Stimulated activated CD4-positive, alpha-beta T cell treated with anti-CD3 and anti-CD28 coated beads, Interleukin-4, amount 100 ng/mL, for 4 hours (primary cell): ENCODE measurements at places on chromosomes 4 and X.

GRCh38 chrX:133666256-133666655, 251.0 kb upstream of the GPC4 start:
- DNase-seq: no peak

- no peak for DNase-seq
Observed at GRCh38 chr4:35358001-35358584, 886.2 kb downstream of the ARAP2 start.

DNA sequence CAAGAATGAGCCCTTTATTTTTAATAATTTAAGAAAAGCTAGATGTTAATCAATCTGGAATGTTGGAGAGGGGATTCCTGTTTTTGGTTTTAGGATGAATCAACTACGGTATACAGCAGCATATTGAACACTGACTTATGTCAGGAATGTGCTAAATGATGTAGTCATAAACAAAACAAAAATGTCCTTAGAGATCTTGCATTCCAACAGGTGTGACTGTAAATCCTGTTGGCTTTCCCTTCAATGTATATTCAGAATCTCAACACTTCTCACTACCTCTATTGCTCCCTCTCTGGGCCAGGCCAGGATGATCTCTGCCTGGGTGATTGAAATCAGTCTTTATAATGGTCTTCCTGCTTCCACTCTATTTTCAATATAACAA, 37.8 kb upstream of the BDH2 start:
- DNase-seq: no peak

DNA sequence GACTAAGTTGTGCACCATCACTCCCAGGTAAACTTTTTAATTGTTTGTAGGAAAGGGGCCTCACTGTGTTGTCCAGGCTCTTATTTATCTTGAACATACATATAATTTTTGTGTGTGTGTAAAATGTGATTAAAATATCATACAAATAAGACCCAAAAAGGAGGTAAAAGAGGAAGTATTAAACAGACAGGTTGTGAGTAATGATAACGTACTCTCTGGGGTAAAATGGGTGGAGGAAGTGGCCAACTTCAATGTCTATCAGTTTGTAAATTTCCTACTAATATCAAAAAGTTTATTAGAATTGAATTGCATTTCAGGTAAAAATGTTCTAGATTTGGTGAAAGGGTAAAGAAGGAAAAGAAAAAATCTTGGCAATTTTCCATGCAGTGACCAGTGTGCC, 48.8 kb downstream of the SULT1E1 start:
- no peak for DNase-seq

DNA sequence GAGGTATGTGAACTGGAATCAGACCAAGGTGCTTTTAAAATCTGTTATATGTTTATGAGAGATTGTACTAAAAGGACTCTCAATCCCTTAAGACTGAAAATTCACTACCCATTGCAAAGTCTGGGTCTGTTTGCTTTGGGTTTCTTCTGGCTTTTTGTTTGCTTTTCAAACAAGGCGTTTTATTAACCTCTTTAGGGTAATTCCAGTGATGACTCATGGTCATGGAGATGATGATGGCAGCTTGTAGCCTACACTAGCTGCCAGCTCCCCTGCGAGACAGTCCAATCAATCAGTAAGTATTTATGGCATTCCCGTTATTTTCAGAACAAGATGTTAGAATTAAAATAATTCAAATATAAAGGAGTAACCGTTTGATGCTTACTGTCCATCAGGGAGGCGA, 643.8 kb upstream of the FTHL17 start:
- DNase-seq: no peak

- no peak for DNase-seq
Observed at GRCh38 chrX:74119016-74119910, 184.7 kb upstream of the ZCCHC13 start.

DNA sequence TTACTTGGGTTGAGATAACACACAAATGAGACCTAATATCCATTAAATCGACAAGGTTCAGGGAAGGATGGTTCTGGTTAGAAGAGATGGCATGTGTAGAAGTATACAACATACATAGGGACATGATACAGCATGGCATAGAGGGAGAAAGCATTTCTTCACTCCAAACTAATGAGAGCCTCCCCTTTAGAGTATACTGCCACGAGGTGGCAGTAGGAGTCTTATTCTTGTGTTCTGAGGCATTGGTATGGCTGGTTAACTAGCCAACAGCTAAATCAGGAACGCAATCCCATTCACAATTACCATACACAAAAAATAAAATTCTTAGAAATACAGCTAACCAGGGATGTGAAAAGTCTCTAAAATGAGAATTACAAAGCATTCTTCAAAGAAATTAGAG, 29.1 kb upstream of the TRO start:
- peak; percentile 4 for DNase-seq

GRCh38 chrX:109374262-109374960, 107.5 kb downstream of the GUCY2F start:
- DNase-seq: no peak

DNA sequence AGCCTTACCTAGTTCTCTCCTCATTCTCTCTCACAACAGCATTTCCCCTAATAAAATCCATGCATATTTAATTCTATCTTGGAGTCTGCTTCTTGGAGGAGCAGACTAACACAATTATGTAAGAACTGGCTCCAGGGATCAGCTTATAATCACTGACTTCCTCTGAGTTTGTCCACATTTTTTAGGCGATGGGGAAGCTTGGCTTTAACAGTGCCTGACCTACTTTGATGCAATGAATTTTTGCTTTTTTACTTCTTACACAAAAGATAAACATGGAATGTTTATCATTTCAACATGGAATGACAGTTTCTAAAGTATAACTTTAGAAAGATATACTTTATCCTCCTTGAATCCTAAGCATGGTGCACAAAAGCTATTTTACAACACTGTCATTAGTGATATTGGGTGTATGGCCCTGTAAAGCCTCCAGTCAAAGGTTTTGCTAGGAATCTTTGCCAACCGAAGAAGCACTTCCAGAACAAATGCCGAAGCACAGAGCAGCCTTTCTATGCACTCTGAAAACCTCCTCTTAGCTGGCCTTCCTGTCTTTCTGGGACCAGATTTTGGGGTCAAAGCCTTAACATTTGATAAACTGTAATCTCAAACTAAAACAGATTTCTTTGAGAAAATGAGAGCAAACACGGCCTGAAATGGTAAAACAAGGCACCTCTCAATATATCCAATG, 736 bp downstream of the BDH2 start:
- DNase-seq: no peak

DNA sequence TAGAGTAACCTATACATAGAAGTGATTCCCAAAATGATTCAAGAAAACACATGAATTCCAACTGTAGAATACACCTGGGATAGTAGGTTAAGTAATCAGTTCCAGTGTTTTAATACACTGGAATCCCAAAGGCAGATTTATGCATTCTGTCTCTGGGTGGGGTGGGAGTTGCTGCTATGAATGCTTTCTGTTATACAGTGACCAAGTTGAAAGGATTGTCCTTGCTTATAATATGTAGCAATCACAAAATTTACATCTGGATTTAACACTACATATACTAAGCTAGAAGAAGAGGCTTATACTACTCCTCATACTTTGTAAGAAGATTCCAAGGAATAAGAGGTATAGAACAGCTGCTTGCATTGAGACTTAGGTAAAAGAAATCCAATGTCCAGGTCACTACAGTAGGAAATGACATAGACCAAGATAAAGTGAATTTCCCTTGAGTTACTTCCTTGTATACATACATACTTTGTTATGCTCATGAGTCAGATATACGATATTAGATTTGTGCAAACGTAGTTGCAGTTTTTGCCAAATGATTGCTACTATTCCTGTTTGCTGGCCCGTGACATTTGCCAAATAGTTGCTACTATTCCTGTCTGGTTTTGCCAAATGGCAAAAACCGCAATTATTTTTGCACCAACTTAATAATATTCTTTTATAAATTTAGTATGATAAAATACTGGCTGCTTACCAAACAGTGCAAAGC, 210.5 kb upstream of the DIAPH2 start:
- DNase-seq: no peak

DNA sequence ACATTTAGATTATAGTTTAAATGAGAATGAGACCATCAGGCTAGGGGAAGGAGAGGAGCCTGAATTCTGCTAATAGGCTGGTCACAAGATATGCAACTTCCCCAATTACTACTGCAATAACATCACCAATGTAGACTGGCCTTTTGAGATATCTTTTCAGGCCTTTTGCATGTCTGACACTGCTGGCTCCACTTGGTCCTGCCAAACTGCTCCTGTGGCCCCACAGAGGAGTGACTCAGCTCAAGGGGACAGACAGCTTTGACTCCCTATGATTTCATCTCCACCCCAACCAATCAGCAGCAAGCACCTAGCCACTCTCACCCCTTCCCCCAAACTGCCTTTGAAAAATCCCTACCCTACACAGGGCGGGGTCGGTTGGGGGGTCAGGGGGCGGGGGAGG, 22.8 kb downstream of the GPRIN3 start:
- DNase-seq: no peak

DNA sequence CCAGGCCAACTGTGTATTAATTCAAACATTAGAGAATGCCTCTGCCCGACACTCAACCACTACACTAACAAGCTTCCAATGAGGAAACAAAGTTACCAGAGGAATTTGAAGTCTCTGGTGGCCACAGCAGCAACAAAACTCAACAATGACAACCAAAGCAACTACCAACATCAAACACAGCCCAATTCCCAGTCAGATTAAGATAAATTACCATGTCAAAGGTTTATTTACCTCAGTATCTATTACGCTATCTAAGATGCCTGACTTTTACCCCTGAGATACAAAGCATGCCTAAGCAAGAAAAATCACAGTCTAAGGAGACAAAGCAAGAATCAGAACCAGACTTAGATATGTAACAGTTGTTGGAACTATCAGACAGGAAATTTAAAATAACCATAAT, 230.1 kb upstream of the FTHL17 start:
- DNase-seq: no peak

DNA sequence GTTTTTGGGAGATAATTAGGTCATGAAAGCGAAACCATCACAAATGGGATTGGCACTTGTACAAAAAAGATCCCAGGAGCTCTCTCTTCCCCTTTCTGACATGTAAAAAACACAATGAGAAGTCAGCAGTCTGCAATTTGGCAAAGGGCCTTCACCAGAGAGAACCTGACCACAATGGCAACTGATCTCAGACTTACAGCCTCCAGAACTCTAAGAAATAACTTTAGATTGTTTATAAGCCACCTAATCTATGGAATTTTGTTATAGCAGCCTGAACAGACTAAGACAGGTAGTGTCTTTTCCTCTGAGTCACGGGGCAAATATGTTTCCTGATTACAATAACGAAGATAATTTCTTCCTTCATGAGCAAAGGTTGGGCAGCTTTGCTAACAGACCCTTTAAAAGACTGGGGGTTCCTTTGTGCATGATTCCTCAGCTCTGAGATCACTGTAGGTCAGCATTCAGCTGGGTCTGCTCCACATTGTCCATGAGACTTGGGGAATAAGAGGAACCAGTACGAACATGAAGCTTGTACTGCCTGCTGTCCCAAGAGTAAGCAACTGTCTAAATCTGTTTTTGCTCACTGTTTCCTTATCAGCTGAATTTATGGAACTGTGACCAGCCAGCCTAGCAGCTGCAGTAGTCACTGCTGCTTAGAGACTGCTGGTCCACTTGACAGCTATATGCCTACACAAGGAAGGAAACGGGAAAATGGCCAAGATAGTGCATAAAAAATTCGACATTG, 191.6 kb downstream of the ANAPC10 start:
- DNase-seq: no peak

- DNase-seq: no peak
Observed at GRCh38 chrX:9088896-9089295, 55.0 kb upstream of the FAM9B start.

GRCh38 chr4:187547316-187547715, 448.3 kb upstream of the ZFP42 start:
- no peak for DNase-seq

- DNase-seq: no peak
Observed at GRCh38 chrX:55149242-55149641, 60.4 kb downstream of the PAGE2 start.

- DNase-seq: no peak
Observed at GRCh38 chrX:10356979-10357378, 200.2 kb downstream of the CLCN4 start.

GRCh38 chrX:131279197-131279596, 9.9 kb downstream of the IGSF1 start:
- DNase-seq: no peak

DNA sequence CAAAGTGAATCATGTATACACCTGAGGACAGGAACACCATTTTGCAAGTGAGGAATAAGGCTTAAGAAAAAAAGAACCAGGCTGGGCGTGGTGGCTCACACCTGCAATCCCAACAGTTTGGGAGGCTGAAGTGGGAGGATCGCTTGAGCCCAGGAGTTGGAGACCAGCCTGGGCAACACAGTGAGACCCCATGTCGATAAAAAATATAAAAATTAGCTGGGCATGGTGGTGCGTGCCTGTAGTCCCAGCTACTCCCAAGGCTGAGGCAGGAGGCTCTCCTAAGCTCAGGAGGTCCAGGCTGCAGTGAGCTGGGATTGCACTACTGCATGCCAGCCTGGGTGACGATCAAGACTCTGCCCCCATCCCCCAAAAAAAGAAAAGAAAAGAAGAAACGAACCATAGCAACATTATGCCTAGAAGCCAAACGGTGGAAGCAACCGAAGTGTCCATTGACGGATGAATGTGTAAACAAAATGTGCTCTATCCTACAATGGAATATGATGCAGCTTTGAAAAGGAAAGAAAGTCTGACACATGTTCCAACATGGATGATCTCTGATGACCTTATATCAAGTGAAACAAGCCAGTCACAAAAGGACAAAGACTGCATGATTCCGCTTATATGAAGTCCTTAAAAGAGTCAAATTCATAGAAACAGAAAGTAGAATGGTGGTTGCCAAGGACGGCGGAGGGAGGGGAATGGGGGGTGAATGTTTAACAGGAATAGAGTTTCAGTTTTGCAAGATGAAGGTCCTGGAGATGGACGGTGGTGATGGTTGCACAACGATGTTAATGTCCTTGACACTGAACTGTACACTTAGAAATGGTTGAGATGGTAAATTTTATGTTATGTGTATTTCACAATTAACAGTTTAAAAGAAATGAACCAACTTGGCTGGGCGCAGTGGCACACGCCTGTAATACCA, 8.6 kb upstream of the KIAA0232 start:
- no peak for DNase-seq

- no peak for DNase-seq
Observed at GRCh38 chr4:19486400-19486799, 765.3 kb upstream of the SLIT2 start.
